ENCODE measurements at places on chromosomes 5 and 9.

DNA sequence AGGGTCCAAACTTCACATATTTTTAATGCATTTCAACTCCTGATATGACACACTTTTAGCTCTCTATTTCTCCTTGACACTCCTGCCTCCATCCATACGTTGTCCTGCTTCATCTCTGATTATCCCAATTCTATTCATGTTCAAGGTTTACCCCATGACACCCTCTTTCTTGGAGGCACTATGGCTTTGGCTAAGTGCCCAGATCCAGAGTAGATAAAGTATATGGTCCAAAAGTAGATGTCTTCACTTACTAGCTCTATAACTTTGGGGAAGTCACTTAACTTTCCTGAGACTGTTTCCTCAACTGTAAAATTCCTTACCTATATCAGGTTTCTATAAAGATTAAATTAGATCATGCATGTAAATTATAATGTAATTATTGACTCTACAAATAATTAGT, 36.1 kb downstream of the SLC22A5 start:
- DNase-seq = no peak

GRCh38 chr9:76704593-76705204, 59.5 kb upstream of the PCA3 start:
- peak; percentile 95 for DNase-seq

DNA sequence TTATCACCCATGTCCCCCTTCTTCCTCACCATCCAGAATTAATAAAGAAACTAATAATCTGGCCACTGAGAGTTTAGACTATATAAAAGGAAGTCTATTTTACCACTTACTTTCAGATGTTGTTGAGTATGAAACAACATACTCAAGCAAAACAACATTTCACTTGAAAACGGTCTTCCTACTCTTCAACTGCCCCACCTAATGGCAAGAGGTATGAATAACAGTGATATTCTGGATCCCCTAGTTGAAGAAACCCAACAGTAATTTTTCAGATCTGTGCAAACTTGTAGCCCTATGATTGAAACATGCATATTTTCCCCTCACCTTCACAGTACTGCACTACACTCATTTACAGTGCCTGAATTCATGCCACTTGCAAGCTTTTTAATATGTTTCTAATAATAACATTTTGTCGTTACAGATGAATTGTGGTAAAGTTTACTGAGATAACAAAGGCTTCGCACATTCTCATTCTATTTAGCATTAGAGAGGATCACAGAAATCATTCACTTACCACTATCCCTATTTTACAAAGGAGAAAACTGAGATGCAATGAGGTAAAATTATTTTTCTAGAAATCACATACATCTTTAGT, 267.9 kb upstream of the PDE4D start:
- peak; percentile 41 for DNase-seq

DNA sequence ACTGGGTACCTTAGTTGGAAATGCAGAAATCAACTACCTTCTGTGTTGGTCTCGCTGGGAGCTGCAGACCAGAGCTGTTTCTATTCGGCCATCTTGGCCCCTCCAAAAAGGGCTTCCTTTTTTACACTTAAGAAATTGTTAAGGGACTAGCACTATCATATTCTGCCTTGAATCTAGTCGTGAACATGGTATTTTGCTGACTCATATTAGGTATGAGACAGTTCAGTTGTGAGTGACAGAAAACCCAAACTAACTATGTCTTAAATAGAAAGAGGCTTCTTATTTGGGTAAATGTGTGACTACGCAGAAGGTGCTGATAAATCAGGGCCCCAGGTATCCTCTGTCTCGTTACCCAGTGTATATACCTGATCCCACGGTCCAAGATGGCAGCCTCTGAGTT, 298.2 kb downstream of the EDIL3 start:
- DNase-seq = no peak

DNA sequence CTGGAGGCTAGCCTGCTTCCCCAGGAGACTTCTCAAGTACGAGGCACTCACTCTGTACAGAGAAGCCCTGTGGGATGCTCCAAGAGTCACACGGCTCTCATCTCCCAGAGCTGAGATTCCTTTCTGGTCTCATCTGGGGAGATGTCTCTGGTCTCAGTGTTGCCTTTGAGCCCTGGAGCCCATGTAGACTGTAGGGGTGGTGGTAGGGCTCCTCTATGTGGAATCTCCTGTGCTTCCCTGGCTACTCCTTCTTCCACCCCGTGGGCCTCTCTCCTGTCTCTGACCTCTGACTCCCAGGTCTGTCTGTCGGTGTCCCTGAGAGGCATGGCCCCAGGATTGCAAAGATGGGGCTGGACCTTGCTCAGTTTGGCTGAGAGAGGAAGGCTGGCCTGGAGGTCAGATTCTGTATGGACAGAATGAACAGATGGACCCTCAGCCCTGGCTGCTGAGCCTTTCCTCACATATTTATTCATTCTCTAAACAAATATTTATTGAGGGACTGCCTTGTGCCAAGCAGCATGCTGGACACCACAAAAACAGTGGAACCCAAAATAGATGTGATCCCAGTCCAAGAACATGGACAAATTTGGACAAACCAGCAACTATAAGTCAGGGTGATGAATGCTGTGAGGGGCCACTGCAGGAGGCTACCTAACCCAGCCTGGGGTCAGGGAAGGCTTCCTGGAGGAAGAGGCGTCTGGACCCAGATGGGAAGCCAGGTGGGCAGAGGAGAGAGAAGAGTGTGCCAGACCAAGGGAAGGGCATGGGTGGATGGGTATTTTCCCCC, 2.6 kb downstream of the CCL19 start:
- DNase-seq = no peak

DNA sequence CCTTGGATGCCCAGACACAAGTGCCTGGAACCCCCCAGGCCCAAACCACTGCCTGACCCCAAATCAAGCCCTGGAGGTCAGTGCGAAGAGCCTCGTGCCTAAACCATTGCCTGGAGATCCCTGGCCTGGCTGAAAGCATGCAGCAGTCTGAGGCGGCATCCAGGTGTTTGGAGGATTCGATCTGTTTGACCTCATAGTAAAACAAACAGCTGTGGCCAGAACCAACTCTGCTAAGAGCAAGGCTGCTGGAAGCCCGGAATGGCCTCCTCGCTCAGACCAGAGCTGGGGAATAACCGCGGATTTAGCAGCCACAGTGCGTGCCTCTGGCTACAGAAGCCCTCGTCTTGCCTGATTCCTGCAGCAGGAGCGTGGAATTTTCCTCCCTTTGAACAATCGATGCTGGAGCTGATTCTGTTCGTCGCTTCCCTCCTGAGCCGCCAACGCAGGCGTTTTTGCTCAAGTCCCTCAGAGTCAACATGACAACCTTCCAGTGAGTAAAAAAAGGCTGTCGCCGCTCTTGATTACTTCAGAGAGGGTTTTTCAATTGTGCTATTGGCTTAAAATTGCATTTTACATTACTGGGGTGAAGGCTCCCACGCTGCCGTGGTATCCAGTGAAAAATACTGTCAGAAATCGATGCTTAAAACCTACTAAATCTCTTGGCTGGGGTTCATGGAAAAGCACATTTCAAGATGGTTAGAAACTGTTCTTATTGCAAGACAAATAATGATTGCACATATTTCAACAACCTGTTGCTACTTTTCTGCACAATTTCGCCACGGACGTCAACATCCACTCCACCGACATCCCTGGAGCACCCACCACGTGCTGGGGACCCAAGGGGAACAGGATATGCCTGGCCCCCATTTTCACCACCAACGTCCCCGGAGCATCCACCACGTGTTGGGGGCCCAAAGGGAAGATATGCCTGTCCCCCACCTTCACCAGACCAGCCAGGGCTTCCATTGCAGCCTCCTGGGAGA, 190.0 kb downstream of the OLFM1 start:
- no peak for DNase-seq

- no peak for DNase-seq
These were observed 475.6 kb downstream of the DMRTA1 start for GRCh38 chr9:22922222-22922621.

GRCh38 chr5:76819851-76820525, 1.2 kb downstream of the F2RL1 start:
- no peak for DNase-seq

DNA sequence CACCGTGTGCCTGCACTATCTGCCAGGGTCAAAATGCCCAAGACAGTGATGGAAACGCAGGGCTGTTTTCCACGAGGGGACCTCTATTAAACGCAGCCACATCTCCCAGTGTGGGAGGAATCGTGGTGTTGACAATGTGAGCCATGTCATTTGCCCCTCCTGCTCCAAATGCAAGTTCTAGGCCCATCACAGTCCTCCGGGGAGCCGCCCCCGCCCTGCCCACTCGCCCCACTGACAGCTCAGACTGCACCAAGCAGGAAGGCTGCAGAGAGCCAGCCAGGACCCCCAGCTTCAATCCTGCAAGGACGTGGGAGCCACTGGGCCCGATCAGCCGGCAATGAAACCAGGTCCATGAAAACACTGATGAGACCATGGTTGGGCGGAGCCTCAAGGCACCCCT, 85.9 kb downstream of the VAV2 start:
- no peak for DNase-seq

- DNase-seq = peak; percentile 96
These were observed 109.4 kb downstream of the ANKRD55 start for GRCh38 chr5:56123531-56124243.

DNA sequence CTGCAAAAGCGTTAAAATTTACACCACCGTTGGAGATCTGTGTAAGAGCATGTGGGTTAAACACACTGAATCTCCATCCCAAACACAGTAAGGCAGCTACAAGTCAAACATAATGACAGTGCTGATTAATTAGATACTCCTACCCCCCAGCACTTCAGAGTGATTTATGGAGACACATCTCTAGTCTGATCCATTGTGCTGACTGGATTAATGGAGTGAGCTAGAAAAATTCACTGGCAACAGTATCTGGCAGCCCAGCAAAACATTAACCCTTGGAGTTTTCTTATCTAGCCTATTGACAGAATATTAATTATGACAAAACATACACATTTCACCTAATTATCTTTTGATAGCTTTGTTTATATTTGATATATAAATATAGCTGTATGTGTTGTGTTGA, 188.6 kb upstream of the ISL1 start:
- DNase-seq = no peak

GRCh38 chr9:112009656-112010055, 113.0 kb downstream of the UGCG start:
- DNase-seq = no peak

DNA sequence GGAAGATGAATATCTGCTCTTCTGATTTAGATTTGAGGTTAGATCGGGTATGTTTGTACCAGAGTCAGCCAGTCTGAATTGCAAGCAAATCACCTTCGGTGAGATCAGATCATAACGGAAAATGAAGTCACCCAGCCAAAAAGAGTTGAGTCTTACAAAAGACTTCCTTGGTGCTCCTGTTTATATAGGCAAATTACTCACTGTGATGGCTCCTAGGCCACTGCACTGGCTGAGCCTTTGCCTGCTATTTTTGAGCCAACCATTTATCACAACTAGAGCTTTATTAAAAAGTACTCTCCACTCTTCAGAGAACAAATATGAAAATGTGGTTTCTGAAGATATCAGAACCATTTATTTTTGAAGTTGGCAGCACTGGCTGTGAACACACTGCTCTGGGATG, 277.7 kb upstream of the PCSK5 start:
- no peak for DNase-seq

- DNase-seq = no peak
These were observed 13.2 kb upstream of the SLC25A48 start for GRCh38 chr5:135821061-135821801.

- DNase-seq = no peak
These were observed 14.6 kb downstream of the SLC9A3 start for GRCh38 chr5:509611-510185.

- no peak for DNase-seq
These were observed 42.9 kb downstream of the BNIP1 start for GRCh38 chr5:173187054-173187743.

DNA sequence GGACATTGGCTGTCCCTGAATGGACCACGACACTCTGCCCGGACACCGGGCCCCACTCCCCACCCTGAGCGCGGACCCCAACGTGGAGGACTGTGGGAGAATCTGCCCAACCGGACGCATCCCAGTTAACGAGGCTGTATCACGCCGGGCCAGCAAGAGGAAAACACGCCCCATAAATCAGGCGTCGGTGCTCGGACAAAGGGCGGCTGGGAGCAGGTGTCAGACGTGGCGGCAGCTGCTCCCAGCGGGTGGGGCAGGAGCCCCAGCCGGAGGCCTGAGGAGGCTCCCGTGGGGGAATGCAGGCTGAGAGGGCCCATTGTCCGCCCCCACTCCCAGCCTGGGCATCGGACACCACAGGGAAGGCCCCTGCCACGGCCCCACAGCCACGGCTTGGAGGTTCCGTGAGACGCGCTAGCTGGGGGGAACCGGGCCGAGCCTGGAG, 19.2 kb downstream of the NOTCH1 start:
- DNase-seq = no peak

DNA sequence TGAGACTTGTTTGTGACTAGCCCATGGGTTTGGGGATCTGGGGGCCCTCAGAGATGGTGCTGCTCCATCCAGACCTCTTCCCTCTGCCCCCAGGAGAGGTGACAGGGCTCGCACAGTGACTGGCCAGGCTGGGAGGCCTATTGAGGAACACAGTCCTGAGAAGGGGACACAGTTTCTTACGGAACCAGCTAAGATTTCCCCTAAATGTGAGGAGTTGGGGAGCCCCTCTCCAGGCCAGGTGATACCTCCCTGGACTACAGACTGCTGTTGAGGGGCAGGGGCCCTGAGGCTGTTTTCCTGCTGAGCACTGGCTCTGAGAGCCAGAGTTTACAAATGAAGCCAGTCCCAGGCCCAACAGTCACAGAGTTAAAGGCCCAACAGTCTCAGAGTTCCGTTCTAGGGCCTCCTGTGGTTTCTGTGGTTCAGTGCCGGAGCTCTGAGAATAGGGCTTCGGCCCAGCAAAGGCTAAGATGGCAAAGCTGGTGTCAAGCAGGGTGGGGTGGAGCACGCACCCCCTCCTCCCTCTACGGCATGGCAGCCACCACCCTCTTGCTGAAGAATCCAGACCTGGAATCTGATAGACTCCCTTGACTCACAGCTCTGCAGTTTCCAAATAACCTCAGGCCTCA, 1.1 kb upstream of the SEMA4D start:
- DNase-seq = no peak

GRCh38 chr5:181217111-181217802, 5.8 kb upstream of the TRIM41 start:
- peak; percentile 56 for DNase-seq

DNA sequence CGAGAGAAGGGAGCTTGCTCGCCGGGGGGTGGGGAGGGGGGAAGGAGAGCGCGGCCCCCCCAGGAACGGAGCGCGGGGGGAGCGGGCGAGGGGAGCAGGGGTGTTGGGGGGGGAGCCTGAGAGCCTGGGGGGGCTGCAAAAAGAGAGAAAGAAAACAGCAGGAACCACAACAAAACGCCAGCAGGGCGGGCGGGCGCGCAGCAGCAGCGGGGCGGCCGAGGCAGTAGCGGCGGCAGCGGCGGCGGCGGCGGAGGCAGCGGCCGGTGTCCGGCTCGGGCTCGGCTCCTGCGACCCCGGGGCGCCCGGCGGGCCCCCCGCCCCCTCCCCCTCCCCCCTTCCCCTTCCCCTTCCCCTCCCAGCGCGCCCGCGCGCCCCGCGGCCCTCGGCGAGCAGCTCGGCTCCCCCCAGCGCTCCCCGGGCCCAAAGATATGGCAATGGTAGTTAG, 1.6 kb downstream of the NR2F1 start:
- DNase-seq = no peak

GRCh38 chr5:21238786-21239185, 1250.8 kb upstream of the CDH18 start:
- no peak for DNase-seq

GRCh38 chr9:18721267-18721994, 247.5 kb downstream of the ADAMTSL1 start:
- DNase-seq = no peak

Measured in dermis blood vessel endothelial cell (primary cell).